ENCODE measurements at places on chromosomes 13 and 19.

DNA sequence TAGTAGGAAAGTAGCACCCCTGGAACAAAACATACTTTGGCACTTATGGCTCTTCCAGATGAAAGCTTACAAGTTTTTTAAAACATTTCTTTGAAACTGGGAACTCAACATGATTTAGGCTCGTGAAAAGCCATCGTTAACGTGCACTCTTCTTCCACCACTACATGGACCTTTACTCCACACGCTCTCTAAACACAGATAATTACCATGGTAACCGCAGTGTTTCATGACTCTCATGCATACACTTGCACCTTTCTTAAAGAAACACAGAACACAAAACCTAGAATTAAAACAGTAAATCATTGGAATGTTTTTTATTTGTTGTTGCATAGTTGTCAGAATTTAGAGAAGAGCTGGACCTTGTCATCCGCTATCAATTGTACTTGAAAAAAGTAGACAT lies 154.3 kb downstream of the FGF9 start:
- no peak for DNase-seq

GRCh38 chr13:81686877-81687276 lies 1346.0 kb upstream of the SPRY2 start:
- DNase-seq = no peak

GRCh38 chr13:67318398-67318797 lies 88.3 kb upstream of the PCDH9 start:
- DNase-seq = no peak

GRCh38 chr13:23411706-23412105 lies 21.8 kb downstream of the SACS start:
- DNase-seq = no peak

DNA sequence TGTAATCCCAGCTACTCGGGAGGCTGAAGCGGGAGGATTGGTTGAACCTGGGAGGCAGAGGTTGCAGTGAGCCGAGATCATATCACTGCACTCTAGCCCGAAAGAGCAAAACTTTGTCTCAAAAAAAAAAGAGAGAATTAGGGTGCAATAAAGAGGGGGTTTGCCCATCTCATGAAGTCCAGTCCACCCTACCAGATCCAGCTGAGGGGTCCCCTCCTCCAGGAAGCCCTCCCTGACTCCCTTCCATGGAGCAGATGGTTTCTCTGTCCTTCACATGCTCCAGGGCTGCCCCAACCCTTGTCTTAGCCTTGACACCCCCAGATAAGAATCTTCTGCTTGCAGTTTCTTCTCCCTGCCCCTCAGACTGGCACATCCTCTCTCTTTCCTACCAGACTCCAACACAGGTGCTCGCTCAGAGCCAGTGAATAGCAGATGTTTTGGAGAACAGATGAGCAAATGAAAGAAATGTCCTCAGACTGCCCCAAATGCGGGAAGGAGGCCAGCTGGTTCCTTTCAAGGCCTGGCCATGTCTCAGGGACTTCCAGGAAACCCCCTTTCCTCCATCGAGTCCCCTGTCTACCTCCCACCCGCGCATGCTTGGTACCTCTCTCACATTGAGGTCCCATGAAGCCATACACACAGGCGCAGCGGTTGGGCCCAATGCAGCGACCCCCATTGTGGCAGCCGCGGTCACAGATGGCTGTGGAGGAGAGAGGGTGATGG lies 5.0 kb downstream of the FBN3 start:
- DNase-seq = no peak

- no peak for DNase-seq
Observed at GRCh38 chr19:15922021-15922420, 12.3 kb downstream of the CYP4F11 start.

- DNase-seq = no peak
Observed at GRCh38 chr19:52584736-52585440, 14.8 kb downstream of the ZNF701 start.

DNA sequence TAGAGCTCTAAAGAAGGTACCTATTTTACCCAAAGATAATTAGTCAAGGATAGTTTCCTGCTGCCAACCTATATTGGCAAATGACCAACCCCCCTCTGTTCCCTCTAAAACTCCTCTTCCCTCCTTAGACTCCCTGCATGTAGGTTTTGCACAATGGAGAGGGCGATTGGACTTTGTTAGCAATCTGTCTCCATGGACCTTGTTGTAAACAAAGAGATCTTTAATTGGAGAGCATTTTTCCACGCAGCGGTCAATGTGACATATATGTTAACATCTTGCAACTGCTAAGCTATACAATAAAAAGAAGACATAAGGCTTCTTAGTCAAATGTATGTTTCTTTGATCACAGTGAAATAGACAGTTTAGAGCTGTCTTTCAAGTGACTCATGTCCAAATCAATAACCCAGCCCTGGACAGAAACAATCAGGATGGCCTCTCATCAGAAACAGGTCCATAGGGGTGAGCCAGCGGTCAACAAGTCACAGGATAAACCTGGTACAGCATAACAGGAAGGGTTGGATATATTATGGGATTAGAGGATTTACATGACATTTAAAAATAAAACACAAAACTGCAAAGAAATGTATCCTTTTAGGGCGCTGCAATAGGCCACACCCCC lies 69.7 kb upstream of the UBL3 start:
- no peak for DNase-seq

- DNase-seq = no peak
Observed at GRCh38 chr13:25171517-25172302, at the start of gene AMER2. TSS of gene AMER2 (minus strand) at chr13:25172288. CDS start at chr13:25171619, 669 bp downstream.

GRCh38 chr13:48816700-48817099 lies 159.0 kb upstream of the FNDC3A start:
- DNase-seq = no peak

- DNase-seq = peak; percentile 72
Observed at GRCh38 chr19:17075864-17076542, 426 bp downstream of the MYO9B start.
